ENCODE measurements at places on chromosomes 13 and 19.

DNA sequence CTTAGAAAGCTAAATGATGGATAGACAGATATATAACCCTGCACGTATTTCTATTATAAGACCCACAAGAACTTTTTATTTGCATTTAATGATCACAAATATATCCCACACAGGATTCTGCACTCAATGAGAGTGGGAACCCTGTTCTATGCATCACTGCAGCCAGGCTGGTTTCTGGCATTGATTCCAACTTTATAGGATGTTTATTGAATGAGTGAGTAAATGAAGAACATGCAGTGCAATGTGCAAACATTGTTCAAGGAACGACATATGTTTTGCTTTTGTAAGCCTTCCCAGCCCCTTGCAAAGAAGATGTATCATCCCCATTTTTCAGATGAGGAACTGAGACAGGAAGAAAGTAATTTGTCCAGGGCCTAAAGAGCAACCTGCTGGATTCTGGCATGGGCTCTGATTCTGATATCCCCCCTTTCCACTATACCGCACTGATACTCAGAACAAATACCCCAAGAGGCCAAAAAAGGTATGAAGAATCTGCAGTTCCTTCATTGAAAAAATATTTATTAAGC, 246.3 kb downstream of the LACC1 start:
- no peak for DNase-seq

DNA sequence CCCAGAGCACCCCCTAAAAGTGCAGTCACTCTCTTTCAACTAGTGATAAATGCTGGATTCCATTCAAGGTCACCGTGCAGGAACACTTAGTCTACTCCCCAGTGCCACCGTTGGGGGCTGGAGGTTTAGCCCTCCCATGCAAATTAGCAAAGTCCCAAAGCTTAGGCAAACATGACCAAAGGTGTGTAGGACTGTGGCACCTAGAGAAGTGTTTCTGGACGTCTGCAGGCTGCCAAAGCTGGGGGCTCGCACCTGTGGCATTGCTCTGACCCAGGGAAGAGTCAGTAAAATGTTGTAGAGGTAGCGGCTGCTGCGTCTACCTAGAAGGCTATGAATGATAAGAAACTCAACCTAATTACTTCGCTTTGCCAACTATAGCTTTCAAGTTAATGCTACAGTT, 13.9 kb downstream of the COL4A1 start:
- no peak for DNase-seq

DNA sequence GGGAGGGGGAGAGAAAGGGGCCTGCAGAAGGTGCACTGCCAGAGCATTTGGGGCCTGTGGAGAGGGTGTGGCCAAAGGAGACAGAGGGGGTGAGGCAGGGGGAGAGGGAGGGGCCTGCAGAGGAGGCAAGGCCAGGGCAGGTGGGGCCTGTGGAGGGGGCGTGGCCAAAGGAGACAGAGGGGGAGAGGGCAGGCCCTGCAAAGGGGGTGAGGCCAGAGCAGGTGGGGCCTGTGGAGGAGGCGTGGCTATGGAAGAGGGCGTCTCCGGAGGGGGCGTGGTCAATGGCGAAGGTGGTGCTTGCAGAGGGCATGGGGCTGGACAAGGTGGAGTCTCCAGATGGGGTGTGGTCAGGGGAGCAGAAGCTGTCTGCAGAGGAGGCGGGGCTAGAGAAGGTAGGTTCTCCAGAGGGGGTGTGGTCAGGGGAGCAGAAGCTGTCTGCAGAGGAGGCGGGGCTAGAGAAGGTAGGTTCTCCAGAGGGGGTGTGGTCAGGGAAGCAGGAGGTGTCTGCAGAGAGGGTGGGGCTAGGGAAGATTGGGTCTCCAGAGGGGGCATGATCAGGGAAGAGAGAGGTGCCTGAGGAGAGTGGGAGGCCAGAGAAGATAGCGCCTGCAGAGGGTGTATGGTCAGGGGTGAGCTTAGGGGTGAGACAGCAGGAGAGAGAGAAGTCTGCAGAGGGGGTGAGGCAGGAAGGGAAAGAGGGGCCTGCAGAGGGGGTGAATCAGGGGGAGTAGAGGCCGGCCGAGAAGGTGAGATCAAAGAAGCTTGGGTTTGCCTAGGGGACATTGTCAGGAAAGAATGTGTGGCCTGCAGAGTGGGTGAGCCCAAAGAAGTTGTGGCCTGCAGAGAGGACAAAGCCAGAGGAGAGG, 3.4 kb downstream of the PRR36 start:
- peak; percentile 51 for DNase-seq

DNA sequence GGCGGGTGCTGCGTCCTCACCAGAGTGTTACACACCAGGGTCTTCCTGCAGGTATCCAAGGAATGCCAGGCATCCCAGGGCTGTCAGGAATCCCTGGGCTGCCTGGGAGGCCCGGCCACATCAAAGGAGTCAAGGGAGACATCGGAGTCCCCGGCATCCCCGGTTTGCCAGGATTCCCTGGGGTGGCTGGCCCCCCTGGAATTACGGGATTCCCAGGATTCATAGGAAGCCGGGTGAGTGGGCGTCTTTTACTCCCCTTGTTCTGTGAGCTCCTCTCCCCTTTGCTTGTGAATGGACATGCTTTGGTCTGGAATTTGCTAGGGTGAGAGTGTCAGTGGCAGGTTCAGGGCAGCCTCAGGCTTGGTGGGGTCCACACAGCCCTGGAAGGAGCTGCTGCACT, 75.9 kb downstream of the RAB20 start:
- peak; percentile 67 for DNase-seq

GRCh38 chr19:48925240-48925843, 8.2 kb upstream of the DHDH start:
- DNase-seq, result no peak

- no peak for DNase-seq
Observed at GRCh38 chr19:29285878-29286277, 72.9 kb upstream of the UQCRFS1 start.

GRCh38 chr13:52025475-52026245, 1.2 kb downstream of the UTP14C start:
- no peak for DNase-seq

GRCh38 chr13:76116751-76117360, 480.7 kb downstream of the LMO7 start:
- DNase-seq, result no peak

GRCh38 chr13:109821103-109821502, 34.7 kb upstream of the IRS2 start:
- DNase-seq, result no peak

- no peak for DNase-seq
Observed at GRCh38 chr19:17240826-17241399, 4.8 kb downstream of the NR2F6 start.

DNA sequence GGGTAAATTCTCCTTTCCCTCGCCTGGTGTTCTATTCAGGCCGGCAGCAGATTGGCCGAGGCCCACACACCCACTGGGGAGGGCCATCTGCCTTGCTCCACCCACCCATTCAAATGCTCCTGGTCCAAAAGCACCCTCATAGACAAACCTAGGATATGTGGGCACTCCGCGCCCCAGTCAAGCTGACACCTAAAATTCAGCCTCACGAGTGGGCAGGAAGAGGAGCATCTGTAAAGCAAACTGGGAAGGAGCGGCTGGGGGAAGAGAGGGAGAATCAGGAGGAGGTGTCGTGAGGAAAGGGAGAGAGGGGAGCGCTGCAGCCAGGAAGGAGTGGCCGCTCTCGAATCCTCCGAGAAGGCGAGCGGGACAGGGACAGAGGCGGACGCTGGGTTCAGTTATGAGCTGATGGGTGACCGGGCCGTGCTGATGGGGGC, 136.9 kb downstream of the USP12 start:
- DNase-seq, result no peak

DNA sequence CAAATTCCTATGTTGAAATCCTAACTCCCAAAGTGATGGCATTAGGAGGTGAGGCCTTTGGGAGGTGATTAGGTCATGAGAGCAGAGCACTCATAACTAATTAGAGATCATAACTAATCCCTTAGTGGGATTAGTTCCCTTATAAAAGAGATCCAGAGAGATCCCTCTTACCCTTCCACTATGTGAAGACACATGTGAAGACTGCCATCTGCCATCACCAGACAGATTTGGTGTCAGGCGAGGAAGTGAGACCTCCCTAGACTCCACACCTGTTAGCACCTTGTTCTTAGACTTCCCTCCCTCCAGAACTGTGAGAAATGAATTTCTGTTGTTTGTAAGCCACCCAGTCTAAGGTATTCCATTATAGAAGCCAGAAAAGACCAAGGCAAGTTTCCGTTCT, 112.2 kb downstream of the NDFIP2 start:
- DNase-seq, result no peak

- DNase-seq, result no peak
Observed at GRCh38 chr19:31983647-31984046, 361.8 kb upstream of the ZNF507 start.

All from HTR-8/SVneo (cell line).